AG04450 (cell line): ENCODE measurements at places on chromosomes 11 and 22.

DNA sequence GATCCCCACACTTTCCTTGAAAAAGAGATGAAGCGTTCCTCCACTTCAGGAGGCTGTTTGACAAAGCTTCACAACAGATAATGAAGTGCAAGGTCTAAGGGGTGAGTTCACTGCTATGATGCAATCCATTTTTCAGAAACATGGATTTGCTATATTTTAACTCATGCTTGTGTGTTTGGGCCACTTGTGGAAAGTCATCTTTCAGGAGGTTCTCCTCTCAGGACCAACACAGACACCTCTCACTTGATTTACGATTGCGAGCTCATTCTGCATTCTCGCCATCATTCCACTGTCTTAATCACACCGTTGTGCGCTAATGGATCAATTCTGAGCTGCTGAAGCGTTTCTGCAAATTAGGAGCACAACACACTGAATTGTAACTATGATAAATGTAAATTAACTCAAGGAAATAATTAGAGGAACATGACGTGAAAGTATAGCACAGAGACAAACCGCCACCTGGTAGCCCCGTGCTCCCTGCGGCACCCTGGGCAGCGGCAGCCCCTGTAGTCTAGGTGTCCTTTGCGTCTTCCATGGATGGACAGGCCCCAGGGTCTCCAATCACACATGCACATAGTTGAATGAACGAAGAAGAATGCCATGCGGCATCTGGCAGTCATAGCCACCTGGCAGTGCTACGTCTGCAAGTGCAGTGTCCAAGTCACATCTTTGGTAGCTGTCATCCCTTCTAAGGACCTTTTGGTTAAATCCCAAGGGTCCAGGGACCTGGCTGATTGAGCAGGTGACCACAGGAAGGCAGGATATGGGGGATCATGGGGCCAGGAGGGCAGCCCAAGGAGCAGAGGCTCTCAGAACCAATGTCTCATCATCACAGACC is 28.1 kb upstream of the RTL6 start:
- DNase-seq: no peak

GRCh38 chr11:82815406-82815805 is 81.7 kb upstream of the FAM181B start:
- no peak for DNase-seq

GRCh38 chr11:61799665-61800284 is 7.1 kb downstream of the FEN1 start:
- DNase-seq: no peak

- DNase-seq: peak; percentile 51
These were observed 40.0 kb upstream of the CREB3L1 start for GRCh38 chr11:46237248-46238077.

GRCh38 chr11:13222285-13222684 is 55.3 kb upstream of the BMAL1 start:
- no peak for DNase-seq
